ENCODE measurements at places on chromosomes 3 and 15.
A peak's percentile ranks its signal among the peaks of the same experiment; 100 is the strongest.

GRCh38 chr3:101665851-101666250 is 11.1 kb downstream of the ZBTB11 start:
- DNase-seq, result no peak

DNA sequence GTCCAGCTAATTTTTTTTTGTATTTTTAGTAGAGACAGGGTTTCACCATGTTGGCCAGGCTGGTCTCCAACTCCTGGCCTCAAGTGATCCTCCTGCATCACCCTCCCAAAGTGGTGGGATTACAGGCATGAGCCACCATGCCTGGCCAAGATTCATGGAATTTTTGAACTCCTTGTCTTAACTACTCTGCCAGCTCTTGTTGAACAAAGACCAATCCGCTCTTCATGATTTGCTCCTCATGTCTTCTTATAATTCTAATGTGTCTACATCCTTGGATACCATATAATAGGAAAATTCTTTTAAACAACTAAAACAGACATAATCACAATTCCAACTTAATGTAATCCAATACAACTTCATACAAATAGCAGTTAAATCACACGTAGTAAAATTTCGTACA is 21.3 kb downstream of the UBA5 start:
- no peak for DNase-seq

GRCh38 chr3:42839616-42840015 is 30.4 kb downstream of the ACKR2 start:
- no peak for DNase-seq

DNA sequence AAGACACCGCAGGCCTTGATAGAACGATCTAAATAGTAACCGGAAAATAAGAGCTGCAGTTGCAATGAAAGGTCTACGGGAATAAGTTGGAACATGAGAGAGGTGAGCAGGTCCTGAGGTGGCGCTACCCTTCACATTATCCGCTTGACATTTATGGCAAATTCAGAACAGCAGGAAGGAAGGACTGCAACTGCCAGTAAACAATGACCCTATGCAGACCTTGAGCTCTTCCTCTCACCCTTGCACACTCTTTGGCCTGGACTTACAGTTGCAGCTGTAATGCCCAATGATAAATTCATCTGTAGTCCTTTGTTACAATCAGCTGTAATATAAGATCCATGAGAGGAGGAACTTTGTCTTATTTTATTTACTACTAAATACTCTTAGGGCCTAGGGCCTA is 32.3 kb upstream of the TRIM59 start:
- DNase-seq, result no peak

GRCh38 chr15:87562203-87562602 is 694.3 kb downstream of the NTRK3 start:
- DNase-seq, result no peak

- DNase-seq, result no peak
Observed at GRCh38 chr3:11047500-11047899, 55.0 kb downstream of the SLC6A1 start.

GRCh38 chr15:40285151-40285550 is 2.3 kb upstream of the ANKRD63 start:
- no peak for DNase-seq

GRCh38 chr15:91706322-91707032 is 147.0 kb upstream of the SLCO3A1 start:
- DNase-seq, result peak; percentile 39

- no peak for DNase-seq
Observed at GRCh38 chr3:63228677-63229076, 49.4 kb upstream of the SYNPR start.

GRCh38 chr3:137760341-137761098 is 3.6 kb upstream of the SOX14 start:
- DNase-seq, result no peak

DNA sequence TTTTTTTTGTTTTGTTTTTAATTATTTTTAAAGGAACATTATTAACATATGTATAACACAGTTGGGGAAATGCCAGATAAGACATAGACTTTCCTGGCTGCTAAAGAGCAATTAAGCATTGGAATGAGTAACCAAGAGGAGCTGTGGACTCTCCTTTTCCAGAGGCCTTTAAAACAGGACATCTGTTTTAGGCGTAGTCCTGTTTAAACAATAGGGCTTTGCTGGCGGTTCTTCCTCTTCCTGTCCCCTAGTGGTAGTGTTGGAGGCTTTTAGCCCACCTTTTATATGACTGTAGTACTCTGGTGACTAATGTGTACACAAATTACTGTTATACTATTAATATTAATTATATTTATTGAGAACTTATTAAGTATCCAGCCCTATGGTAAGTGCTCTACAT is 81.9 kb downstream of the PPARG start:
- DNase-seq, result no peak

DNA sequence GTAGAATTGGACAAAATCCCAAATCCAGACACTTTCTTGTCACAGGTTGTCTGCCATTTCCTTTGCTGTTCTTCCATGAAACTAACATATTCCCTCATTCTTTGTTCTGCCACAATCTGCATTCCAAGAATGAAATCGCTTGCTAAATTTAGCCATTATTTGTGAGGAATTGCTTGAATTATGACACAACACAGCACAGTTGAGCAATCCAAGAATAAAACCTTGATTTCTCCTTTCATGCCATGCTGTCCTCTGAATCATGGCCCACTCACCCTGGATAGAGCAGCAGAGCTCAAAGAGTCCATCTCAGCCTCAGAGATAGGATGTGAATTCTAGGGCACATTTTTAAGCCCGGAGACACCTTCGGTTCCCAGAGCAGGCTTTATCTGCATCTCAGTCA is 35.2 kb upstream of the GREM1 start:
- DNase-seq, result no peak

DNA sequence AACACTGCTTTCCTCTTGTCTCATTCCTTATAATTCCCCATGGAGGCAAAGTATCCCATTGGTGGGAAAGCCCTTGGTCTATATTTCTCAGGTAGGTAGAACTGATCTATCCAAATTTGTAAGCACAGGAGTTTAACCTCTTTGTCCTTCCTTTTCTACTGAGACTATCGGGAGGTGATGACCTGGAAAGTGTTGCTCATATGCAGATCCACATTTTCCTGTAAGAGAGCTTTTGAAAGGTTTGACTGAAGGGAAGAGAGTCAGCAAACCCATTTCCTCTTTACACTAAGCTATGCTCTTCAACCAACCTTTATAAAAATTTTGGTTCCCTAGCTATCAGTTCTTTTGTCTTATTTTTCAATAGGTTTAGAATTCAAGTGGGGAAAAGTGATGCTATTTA is 200.7 kb downstream of the TIGIT start:
- DNase-seq, result no peak

GRCh38 chr3:40317061-40317855 is 7.8 kb downstream of the EIF1B start:
- no peak for DNase-seq

- DNase-seq, result no peak
Observed at GRCh38 chr15:96978937-96979473, 648.5 kb downstream of the NR2F2 start.

DNA sequence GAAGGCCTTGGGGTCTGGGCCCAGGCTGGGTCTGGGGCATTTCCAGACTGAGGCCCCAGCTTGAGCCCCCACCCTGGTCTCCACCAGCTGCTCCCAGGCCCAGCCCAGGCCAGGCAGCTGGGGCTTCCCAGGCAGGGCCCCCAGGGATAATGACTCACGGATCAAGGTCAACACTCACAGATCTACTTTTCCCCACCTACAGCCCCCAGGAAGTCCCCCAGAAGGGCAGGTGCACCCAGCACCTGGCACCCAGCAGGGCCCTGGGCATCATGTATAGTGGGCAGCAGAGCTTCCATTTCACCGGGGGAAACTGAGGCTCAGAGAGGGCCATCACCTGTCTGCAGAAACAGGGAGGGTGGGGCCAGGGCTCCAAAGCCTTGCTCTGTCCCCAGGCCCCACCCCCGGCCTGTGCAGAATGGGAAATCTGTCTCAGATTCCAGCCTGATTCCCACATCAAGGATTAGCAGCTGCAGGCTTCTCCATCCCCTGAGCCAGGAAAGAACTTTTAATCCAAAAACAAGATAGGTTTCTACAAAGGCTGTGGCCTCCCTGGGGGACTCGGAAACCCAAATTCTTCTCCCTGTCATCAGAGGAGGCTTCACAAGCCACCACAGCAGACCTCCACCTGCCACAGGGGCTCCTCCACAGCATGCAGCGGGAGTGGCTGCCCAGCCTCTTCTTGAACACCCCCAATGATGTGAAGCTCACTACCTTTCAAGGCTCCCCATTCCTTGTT is 49.8 kb downstream of the IQSEC1 start:
- DNase-seq, result no peak

GRCh38 chr15:28989239-28989830 is 103.6 kb downstream of the APBA2 start:
- no peak for DNase-seq

GRCh38 chr15:88538972-88539371 is 7.5 kb downstream of the DET1 start:
- DNase-seq, result no peak

GRCh38 chr3:117600112-117600511 is 890.5 kb downstream of the TUSC7 start:
- DNase-seq, result no peak

DNA sequence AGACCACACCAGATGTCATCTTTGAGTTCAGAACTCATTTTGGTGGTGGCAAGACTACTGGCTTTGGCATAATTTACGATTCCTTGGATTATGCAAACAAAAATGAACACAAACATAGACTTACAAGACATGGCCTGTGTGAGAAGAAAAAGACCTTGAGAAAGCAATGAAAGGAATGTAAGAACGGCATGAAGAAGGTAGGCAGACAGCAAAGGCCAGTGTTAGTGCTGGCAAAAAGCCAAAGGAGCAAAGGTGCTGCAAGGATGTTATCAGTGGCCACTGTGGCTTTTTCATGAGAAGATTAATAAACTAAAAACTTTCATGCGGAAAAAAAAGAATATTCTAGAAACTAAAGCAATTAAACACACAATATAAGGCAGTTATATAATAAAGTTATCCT is 21.9 kb downstream of the AAGAB start:
- DNase-seq, result no peak

DNA sequence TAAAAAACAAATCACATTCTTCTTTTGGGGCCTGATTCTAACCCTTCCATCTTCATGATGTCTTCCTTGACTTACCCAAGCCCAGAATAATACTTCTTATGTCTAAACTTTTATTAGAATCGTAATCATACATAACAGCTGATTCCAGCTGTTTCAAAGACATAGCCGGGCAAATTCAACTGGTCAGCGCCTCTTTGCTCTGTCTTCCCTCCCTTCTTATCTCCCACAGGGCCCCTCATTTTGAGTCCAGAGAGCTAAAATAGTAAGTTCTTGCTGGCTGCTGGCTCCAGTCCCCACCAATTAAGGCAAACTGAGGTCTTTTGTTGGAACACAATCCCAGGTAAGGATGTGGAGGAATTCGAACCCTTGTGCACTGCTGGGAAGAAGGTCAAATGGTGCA is 108.6 kb downstream of the ADCY5 start:
- no peak for DNase-seq

- no peak for DNase-seq
Observed at GRCh38 chr3:70849911-70850699, 537.7 kb upstream of the MDFIC2 start.

DNA sequence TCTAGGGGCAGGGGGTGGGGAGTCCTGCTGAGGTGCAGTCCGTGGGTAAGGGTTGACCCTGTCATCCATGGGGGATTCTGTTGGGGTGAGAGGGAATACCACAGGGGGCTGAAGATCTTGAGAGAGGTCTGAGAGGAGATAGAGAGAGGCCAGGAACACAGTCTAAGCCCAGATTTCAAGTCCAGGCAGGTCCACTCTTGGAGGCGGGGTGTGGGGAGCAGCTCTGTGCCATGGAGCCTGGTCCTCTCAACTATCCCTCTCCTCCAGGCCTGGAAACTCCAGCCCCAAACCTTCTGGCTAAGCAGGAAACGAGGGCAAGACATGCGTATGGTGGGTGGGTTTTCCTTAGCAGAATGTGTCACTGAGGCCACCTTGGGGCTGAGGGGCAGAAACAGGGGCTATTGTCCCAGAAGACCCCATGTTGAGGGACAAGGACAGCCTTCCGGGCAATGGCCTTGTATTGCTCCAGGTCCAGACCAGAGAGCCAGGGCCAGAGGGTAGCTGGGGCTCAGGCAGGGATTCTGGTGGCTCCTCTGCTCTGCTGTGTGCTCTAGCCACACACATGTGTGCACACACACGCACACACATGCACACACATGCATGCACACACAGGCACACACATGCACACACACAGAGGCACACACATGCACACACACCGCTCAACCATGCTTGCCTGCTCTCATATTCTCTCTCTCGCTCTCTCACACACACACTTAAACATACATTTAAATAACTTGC is 48.6 kb upstream of the MAGEF1 start:
- no peak for DNase-seq

DNA sequence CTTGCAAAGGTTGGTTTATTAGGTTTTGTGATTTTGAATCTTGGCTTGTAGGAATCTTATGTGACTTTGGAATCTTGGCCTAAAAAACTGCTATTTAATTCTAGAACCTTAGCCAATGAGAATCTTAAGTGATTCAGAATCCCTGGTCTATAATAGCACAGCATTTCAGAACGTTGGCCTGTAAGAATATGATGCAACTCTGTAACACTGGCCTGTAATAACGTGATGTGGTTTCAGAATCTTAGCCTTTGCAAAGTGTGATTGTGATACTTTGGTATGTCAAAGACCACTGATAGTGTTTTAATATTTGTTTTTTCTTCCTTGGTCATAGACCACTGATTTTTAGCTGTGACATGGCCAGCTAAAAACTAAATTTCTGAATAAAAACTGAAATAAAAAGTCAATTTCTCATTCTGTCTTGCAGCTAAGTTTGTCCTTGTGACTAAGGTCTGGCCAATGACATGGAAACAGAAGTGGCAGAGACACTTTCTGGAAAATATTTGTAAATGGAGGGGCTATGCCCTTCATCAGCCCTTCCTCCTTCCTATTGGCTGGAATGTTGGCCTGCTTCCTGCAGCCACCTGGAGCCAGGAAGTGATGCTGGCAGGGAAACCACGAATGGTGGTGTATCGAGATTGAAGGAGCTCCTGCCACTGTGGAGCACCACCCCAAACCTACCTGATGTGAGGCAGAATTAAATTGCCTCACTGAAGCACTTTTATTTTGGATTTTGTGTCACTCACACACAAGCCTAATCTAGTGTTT is 42.3 kb upstream of the CORO2B start:
- DNase-seq, result no peak

- DNase-seq, result no peak
Observed at GRCh38 chr3:157285141-157285540, 125.2 kb upstream of the CCNL1 start.

- DNase-seq, result no peak
Observed at GRCh38 chr3:20072422-20072821, 32.2 kb downstream of the KAT2B start.

DNA sequence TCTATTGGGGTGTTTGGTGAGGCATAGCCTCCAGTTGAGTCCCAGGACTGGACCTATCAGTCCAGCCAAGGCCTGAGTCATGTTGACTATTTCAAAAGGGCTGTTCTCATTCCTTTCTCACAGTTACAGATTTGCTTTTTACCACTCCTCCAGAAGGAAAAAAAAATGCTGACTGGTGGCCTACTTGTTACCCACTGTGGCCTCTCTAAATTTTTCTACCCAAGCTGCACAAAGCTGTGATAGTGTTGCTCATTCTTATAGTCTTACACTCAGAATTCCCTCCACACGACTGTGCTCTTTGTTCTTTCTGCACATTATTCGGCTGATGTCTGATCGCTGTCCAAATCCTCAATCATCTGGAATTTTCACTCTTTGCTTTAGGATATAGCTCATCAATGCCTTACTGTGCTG is 1142.2 kb downstream of the IGSF11 start:
- no peak for DNase-seq

- DNase-seq, result no peak
Observed at GRCh38 chr15:73078291-73078690, 26.0 kb downstream of the NEO1 start.

GRCh38 chr15:45573961-45574629 is 13.1 kb upstream of the BLOC1S6 start:
- no peak for DNase-seq

- no peak for DNase-seq
Observed at GRCh38 chr3:9402410-9403228, 5.2 kb downstream of the SETD5 start.
